ENCODE measurements at places on chromosomes 4 and X. TPM values are rescaled to one million over a fixed set of nuclear protein-coding genes. Genes with fewer than 3 reads are reported as not detected.

- DNase-seq, result no peak
Observed at GRCh38 chr4:165740911-165741310, 132.1 kb upstream of the TLL1 start.

DNA sequence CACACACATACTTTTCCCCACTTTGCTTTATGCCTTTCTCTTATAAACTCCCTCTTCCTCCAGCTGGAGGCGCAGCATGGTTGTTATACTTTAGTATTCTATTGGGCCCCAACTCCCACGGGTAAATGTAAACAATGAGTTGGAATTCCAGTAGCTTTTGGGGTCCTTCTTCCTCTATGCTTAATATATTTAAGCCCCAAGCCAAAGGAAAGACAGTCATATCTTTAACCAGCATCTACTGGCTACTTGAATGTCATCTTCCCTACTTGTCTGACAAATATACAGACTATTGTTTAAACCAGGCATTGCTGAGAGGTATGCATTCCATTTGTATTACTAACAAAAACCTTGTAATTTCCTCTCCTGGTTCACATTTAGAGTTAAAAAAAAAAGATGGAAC lies 72.9 kb downstream of the WDR19 start:
- DNase-seq, result no peak

- DNase-seq, result no peak
Observed at GRCh38 chr4:181855307-181855706, 387.9 kb upstream of the TENM3 start.

GRCh38 chrX:30627818-30628652 lies 25.2 kb upstream of the GK start:
- DNase-seq, result no peak

The GAGE12H gene
- polyA plus RNA-seq, result not detected

The RTL3 gene
- polyA plus RNA-seq, result 0.02 TPM

All from ovary (tissue), 10 donors.